CD4-positive, CD25-positive, alpha-beta regulatory T cell (primary cell): ENCODE measurements at places on chromosomes 16 and 17. TPM values are rescaled to one million over a fixed set of nuclear protein-coding genes. Genes with fewer than 3 reads are reported as not detected.

CRHR1 gene
- not detected for polyA plus RNA-seq

KRT39 gene
- polyA plus RNA-seq = not detected

KRTAP4-6 gene
- polyA plus RNA-seq = not detected

KRTAP2-2 gene
- polyA plus RNA-seq = not detected

NPIPA2 gene
- not detected for polyA plus RNA-seq

WSB1 gene
- 280 TPM for polyA plus RNA-seq

RNF112 gene
- not detected for polyA plus RNA-seq

ORC6 gene
- polyA plus RNA-seq = 1.8 TPM

C1QTNF8 gene
- not detected for polyA plus RNA-seq

DPEP3 gene
- polyA plus RNA-seq = 0.19 TPM

CHTF8 gene
- 227 TPM for polyA plus RNA-seq

SLC5A11 gene
- polyA plus RNA-seq = not detected

G6PC1 gene
- polyA plus RNA-seq = not detected

GLTPD2 gene
- polyA plus RNA-seq = not detected

GRIN2C gene
- polyA plus RNA-seq = not detected

BORCS6 gene
- polyA plus RNA-seq = 29.9 TPM

TMEM107 gene
- 30.3 TPM for polyA plus RNA-seq

MEFV gene
- polyA plus RNA-seq = not detected

COASY gene
- 56.1 TPM for polyA plus RNA-seq

KRT27 gene
- not detected for polyA plus RNA-seq

GRN gene
- polyA plus RNA-seq = 35.4 TPM

RHBDF1 gene
- polyA plus RNA-seq = not detected
